Fibroblast of the conjunctiva (primary cell): ENCODE measurements at places on chromosomes 6 and 20.
A peak's percentile ranks its signal among the peaks of the same experiment; 100 is the strongest.

DNA sequence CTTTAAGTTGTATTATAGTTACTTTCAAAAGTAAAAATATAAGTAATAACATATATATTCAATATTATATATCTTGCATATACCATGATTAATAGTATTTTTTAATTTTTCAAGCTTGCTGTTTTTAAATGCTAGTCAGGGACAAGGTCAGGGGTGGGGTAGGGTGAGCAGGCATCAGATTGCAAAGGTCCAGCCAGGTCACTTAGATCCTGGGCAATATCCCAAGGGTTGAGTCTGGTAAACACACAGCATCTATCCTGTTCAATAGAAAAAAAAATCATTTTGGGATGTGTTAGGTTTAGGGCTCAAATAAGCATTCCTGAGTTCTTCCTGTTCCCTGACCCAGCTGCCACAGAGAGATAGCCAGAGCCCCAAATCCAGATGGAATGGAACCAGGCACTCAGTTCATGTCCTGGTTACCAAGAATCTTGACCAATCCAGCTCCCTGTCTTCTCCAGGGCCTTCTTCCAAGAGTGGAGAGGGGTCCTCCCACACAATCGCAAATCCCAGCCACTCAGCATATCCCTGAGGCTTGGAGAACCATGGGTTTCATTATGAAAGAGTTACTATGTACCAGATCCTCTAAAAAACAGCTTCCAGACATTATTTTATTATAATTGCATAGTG is 134.9 kb upstream of the TOP1 start:
- no peak for DNase-seq

- DNase-seq: no peak
Observed at GRCh38 chr6:112227411-112227810, 27.0 kb downstream of the LAMA4 start.

DNA sequence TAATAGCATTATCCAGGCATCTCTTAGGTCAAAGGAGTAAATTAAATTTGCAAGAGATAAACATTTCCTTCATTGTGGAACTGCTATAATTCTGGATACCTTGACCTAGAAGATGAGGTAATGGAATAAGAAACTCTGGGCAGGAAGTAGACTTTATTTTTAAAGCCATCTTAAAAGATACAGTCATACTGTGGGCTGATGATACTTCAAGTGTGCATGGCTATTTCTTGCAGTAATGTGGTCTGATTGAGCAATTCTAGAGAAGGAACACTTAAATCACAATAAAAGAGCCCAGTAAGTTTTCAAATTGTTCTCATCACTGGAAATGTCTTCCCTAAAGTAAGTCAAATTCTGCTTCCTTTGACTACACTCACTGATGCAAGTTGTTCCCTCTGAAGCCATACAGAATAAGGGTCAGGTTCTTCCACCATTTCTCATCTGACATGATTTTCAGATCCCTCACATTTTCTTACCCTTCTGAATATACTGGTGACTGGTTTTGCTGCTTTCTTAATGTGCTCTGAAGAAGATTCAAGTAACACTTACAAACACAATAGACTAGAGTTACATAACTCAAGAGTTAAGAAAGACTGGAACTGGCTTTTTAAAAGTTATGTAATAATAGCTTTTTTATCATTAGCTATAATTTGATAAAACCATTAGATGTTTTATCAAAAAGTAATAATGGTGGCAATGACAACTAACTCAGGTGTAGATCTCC is 62.6 kb upstream of the TMEM244 start:
- DNase-seq: no peak

DNA sequence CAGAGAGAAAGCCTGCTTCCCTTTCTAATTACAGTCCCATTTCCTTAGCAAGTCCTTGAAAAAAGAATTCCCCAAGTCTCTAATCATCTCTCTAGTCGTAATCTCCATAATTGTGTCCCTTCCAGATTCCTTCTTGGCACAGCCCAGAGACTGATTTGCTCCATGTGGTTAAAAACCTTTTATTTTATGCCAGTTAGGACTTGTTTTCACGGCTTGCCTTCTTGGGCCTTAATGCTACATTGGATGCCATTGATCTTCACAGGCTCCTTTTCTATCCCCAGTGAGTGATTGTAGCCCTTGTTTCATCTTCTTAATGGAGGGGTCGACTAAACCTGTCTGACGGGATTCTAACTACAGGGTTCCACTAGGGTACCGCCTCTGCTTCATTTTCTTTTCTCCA is 650.6 kb upstream of the ARID1B start:
- DNase-seq: no peak

- DNase-seq: peak; percentile 37
Observed at GRCh38 chr6:157800420-157801237, 22.4 kb upstream of the SNX9 start.

DNA sequence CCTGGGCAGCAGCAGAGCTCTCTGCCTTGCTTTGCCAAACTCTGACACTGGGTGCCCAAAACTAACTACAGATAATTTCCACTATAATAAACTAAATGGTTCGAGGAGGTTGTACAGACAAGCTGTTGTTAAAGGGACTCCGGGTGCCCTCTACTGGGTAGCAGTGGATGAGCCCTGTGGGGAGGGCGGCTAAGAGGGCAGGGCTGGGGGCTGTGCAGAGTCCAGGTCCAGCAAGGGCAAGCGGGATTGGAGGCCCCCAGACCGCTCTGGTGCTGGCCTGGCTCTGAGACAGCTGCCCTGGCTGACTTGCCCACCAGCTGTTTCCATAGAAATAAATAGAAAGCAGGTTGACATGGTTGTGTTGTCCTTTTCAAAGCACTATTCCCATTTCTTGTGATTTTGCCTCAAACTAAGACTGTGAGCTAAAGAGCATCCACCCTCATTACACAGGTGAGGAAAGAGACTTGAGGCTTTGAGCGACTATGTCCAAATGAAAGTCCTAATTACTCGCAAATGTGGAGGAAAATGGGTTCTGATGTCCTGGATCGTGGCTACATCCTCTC is 167.6 kb upstream of the CST7 start:
- no peak for DNase-seq

DNA sequence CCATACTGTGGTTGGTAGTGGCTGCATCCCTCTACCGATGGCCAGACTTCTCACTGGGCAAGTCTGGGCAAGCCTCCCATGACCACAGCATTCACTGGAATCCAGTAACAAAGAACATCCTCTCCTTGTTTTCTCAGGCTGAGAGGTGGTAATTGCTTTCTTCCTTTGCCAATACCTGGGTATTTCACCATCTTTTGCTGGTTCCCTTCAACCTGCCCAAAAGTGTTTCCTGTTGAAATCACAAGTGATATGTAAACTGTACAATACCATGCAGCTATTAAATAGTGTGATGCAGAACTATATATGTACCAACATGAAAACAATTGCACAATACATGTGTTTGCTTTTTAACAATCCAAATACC is at the start of gene PTCHD4:
Gene PTCHD4, minus strand, starts transcription at position 55 of the 364 bp plus-strand sequence. CDS start 42,240 bp downstream, outside the sequence.
- peak; percentile 10 for DNase-seq

DNA sequence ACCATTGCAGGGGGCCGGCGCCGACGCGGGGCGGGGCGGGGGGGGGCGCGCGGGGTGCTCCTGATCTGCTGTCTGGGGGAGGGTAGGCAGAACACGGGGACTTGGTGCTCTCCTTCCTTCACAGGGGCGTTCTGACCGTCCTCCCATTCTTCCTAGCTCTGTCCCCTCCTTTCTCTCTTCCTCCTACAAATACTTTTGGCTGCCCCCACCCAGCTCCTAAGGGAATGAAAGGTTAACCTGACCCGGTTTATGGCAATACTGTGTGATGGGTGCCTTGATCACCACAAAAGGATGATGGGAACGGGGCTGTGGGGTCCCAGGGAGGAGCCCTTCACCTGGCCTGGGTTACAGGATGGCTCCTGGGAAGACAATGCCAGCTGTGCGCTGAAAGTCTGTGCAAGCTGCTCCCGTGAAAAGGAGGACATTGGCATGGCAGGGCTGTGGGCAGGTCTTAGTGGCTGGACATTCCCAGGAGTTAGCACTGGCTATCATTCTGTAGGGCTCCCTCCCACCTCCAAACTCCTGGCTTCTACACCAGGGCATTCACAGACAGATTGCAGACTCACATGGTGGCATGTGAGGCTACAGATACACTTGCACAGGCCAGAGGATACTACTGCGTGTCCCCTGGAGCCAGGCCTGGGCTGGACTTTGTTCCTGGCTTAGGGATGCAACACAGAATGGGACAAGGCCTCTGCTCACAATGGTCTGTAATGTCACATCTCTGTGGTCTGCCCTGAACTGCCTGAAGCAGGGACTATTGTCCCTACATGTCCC is 1.9 kb upstream of the TPD52L2 start:
- no peak for DNase-seq
